ENCODE measurements at places on chromosomes 7 and 10.

GRCh38 chr7:55538538-55538937 is 33.8 kb downstream of the VOPP1 start:
- no peak for DNase-seq
- no peak overlapping the region for H3K4me3 ChIP-seq

DNA sequence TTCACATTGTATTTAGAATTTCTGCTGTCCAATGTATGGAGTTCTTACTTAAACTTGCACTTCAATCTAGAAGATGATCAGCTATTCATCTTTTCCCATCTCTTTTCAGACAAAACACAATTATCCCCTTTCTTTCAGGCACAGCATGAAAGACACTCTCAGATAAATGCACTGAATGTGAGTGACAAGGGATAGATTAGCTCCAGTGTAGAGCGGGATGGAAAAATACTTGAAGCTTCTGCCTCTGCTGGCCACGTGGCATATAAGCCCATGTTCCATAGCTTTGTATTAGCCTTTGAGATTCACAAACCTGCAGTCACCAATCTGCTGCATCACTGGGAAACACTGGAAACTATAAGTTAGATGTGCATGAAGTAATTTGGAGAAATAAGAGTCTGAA is 162.2 kb upstream of the FAM3C start:
- H3K36me3 ChIP-seq: no peaks in the 10 kb centered on the region
- H3K27me3 ChIP-seq: peaks cover 2% of the 10 kb centered on the region
- DNase-seq: no peak
- no peak overlapping the region for H3K27ac ChIP-seq
- no peak overlapping the region for H3K4me3 ChIP-seq

- peaks cover 4% of the 10 kb centered on the region for H3K4me1 ChIP-seq
- no peak overlapping the region for H3K27ac ChIP-seq
- DNase-seq: no peak
- no peaks in the 10 kb centered on the region for H3K36me3 ChIP-seq
- H3K4me3 ChIP-seq: no peak overlapping the region
Observed at GRCh38 chr7:106206826-106207541, 77.8 kb downstream of the NAMPT start.

GRCh38 chr10:22874189-22874854 is 53.5 kb upstream of the ARMC3 start:
- no peaks in the 10 kb centered on the region for H3K27me3 ChIP-seq
- no peak overlapping the region for H3K4me3 ChIP-seq
- DNase-seq: no peak

DNA sequence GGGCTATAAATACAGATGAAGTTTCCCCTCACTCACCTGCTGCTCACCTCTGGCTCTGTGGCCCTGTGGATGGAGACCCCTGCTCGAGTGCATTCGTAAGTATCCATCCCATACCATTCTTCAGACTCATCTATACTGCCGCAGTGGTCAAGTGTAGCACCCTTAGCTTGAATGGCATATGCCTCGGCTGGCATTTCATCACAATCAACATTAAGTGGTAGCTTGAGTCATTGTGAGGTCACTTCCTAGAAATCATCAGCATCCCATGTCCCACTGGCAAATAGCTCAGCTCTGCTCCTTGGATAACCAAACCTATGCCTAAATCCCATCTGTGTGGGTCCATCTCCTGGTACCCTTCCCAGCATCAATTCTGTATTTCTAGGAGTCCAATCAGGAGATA is 38.2 kb downstream of the MDH2 start:
- no peak overlapping the region for H3K4me3 ChIP-seq
- no peak overlapping the region for H3K27ac ChIP-seq
- no peak for DNase-seq
- H3K36me3 ChIP-seq: no peaks in the 10 kb centered on the region

DNA sequence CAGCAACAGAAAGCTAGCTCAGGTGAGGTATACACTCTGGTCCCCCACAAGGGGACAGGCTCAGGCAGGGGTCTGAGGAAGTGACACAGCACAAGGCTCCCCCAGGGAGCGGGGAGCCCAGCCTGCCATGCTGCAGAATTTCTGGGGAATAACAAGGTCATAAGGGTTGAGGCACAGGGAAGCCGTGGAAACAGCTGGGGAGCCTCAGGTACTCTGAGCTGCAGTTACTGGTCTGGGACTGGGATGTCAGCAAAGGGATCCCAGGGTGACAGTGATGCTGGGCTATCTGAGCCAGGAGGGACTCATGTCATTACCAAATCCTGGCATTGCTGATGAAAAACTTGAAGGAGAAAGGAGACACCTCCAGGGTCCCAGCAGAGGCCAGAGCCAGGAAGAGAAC is 64.4 kb upstream of the NANOS1 start:
- no peak for DNase-seq
- H3K4me3 ChIP-seq: no peak overlapping the region
- H3K36me3 ChIP-seq: no peaks in the 10 kb centered on the region
- H3K27ac ChIP-seq: no peak overlapping the region
- H3K4me1 ChIP-seq: no peaks in the 10 kb centered on the region
- H3K27me3 ChIP-seq: peaks cover 7% of the 10 kb centered on the region

DNA sequence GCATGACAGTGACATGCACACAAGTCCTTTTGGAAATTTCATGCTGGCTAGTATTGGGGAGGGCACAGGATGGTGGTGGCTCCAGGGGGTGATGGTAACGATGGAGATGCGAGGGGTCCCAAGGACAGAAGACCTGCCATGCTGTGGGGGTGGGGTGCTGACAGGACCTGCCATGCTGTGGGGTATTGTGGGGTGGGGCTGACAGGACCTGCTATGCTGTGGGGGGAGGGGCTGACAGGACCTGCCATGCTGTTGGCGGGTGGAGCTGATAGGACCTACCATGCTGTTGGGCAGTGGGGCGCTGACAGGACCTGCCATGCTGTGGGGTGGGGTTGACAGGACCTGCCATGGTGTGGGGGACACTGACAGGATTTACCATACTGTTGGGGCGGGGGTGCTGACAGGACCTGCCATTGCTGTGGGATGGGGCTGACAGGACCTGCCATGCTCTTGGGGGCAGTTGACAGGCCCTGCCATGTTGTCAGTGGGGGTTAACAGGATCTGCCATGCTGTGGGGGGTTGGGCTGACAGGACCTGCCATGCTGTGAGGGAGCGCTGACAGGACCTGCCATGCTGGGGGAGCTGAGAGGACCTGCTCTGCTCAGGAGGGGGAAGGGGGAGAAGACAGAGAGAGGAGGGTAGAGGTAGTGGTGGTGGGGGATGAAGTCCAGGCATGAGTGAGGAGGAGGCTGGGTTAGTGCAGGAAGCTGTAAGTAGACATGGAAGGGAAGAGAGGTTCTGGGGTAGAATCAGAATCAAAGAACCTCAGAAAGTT is 36.2 kb upstream of the RET start:
- peaks cover 1% of the 10 kb centered on the region for H3K4me1 ChIP-seq
- H3K4me3 ChIP-seq: no peak overlapping the region
- no peaks in the 10 kb centered on the region for H3K27me3 ChIP-seq
- no peaks in the 10 kb centered on the region for H3K36me3 ChIP-seq
- H3K27ac ChIP-seq: no peak overlapping the region

GRCh38 chr10:21315645-21316220 is 209.7 kb downstream of the SKIDA1 start:
- no peak overlapping the region for H3K27ac ChIP-seq
- no peak overlapping the region for H3K4me3 ChIP-seq
- H3K4me1 ChIP-seq: no peaks in the 10 kb centered on the region
- H3K27me3 ChIP-seq: no peaks in the 10 kb centered on the region

GRCh38 chr10:125231116-125231812 is 70.9 kb upstream of the CTBP2 start:
- H3K36me3 ChIP-seq: no peaks in the 10 kb centered on the region
- no peaks in the 10 kb centered on the region for H3K27me3 ChIP-seq
- H3K4me1 ChIP-seq: no peaks in the 10 kb centered on the region
- no peak for DNase-seq
- no peak overlapping the region for H3K27ac ChIP-seq

DNA sequence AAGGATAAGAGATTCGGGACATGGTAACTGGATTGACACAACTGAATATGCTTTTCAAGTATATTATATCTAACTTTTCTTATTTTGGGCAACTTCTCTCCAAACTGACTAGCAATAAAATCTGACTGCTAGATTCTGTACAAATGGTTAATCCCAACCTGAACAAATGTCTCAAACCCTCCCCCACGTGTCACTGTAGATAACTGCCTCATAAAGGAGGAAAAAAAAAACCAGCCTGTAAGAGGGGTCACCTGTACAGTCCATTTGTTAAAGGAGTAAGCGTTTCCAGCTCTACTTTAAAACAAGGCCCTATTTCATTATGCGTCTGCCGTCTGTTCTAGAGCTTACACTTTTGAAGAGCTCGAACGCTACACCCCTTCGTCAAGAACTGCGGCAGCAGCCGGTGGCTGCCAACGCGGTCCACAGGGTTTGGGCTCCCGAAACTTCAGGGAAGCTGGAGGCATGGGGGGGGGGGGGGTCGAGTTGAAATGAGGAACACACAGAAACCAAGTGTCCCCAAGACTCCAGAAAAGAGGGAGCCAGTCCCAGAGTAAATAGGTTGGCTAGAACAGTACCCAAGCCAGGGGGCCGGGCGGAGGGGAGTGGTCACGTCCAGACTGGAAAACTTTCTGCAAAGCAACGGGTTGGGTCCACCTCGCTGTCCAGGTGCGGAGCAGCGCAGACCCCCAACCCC is 492 bp downstream of the COG5 start:
- H3K27ac ChIP-seq: peak overlapping the region; percentile 87
- H3K4me1 ChIP-seq: peaks cover 61% of the 10 kb centered on the region
- no peak for DNase-seq

DNA sequence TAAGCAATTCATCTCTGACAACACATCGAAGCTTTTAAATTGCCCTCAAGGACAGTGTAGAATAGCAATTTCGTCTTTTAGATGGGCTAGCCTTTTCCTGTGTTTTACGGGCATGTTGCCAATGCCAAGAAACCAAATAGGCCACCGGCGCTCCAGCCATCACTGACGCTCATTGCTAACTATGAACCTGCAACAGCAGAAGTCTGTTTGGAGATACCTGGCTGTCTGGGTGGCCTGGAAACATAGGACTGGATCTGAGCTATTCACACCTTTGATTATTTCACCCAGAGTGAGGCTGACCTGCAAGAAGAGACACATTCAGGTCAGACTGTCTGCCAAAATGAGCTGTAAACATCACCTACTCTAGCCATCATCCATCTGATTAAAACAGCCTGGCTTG is 12.0 kb downstream of the KPNA7 start:
- H3K4me3 ChIP-seq: no peak overlapping the region
- H3K36me3 ChIP-seq: no peaks in the 10 kb centered on the region
- no peak for DNase-seq
- H3K27me3 ChIP-seq: no peaks in the 10 kb centered on the region

DNA sequence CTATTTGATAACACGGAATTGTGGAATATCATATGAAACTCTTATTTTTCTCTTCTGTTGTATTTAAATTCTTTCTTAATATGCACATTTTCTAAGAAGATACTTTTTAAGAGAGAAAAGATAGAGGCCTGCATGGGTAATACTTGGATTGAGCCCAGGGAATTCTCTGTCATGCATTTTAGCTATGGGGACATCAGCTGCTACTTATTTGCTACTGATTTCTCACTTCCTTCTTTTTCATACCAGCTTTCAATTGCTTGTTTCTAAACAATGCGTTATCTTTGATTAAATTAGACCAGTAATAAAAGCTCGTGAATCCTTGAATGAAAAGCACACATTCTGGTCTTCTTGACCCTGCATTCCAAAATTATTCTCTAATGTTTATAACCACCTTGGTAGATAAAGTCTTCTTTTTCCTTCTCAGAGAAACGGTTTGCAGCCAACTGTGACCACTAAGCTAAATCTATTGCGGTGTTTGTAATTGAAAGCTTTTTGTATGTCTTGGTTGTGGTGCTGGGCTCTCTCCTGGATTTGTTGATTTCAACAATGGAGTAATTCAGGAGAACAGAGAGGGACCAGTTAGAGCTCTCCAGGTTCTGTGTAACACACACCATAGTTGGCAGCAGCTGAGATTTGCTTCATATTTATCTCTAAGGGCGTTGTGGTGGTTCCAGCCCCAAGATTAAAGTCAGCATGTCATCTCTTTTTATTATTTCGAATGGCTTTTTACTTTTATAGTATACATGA is 139.3 kb downstream of the PPP1R9A start:
- no peaks in the 10 kb centered on the region for H3K36me3 ChIP-seq
- no peak overlapping the region for H3K27ac ChIP-seq
- no peak for DNase-seq
- no peaks in the 10 kb centered on the region for H3K27me3 ChIP-seq

DNA sequence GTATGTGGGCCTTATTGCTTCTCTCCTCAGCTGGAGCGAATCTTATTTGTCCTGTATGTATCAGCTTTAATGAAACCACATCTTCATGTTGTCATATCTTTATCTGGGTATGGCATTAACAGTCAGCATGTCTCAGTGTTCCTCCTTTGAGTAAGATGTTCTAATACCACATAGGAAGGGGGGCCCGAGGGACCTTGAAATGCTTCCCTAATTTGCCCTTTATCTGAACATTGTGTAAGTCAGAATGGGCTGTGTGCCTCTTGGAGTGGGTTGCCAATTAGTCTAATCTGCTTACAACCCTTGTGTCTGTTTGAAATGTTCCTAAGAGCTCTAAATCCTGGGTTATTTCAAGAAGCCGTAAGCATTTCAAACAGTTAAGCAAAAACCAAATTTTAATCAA is 623.8 kb downstream of the SUGCT start:
- H3K36me3 ChIP-seq: no peaks in the 10 kb centered on the region
- H3K4me3 ChIP-seq: no peak overlapping the region
- no peaks in the 10 kb centered on the region for H3K4me1 ChIP-seq
- no peak for DNase-seq
- no peak overlapping the region for H3K27ac ChIP-seq

- H3K27ac ChIP-seq: no peak overlapping the region
- DNase-seq: no peak
- H3K27me3 ChIP-seq: peaks cover 2% of the 10 kb centered on the region
- no peak overlapping the region for H3K4me3 ChIP-seq
- no peaks in the 10 kb centered on the region for H3K36me3 ChIP-seq
Observed at GRCh38 chr10:95267251-95267650, 23.6 kb downstream of the PDLIM1 start.

- DNase-seq: peak; percentile 51
- H3K36me3 ChIP-seq: no peaks in the 10 kb centered on the region
- no peak overlapping the region for H3K27ac ChIP-seq
- H3K4me3 ChIP-seq: no peak overlapping the region
Observed at GRCh38 chr10:122333037-122333436, 41.5 kb upstream of the PLEKHA1 start.

- no peaks in the 10 kb centered on the region for H3K4me1 ChIP-seq
- H3K27me3 ChIP-seq: no peaks in the 10 kb centered on the region
- H3K27ac ChIP-seq: no peak overlapping the region
Observed at GRCh38 chr7:2919256-2919655, 75.1 kb upstream of the GNA12 start.

GRCh38 chr10:6144406-6145165 is 55.8 kb downstream of the RBM17 start:
- H3K27me3 ChIP-seq: no peaks in the 10 kb centered on the region
- peak overlapping the region; percentile 83 for H3K4me3 ChIP-seq
- peaks cover 80% of the 10 kb centered on the region for H3K4me1 ChIP-seq
- peaks cover 13% of the 10 kb centered on the region for H3K36me3 ChIP-seq
- H3K27ac ChIP-seq: peak overlapping the region; percentile 86

GRCh38 chr7:51727441-51727840 is 410.8 kb upstream of the COBL start:
- H3K27ac ChIP-seq: no peak overlapping the region
- no peak for DNase-seq
- no peaks in the 10 kb centered on the region for H3K27me3 ChIP-seq
- no peak overlapping the region for H3K4me3 ChIP-seq
- H3K36me3 ChIP-seq: no peaks in the 10 kb centered on the region

GRCh38 chr10:24991298-24991697 is 24.7 kb downstream of the ENKUR start:
- no peak for DNase-seq
- peaks cover 3% of the 10 kb centered on the region for H3K27me3 ChIP-seq
- no peak overlapping the region for H3K27ac ChIP-seq
- H3K4me3 ChIP-seq: no peak overlapping the region
- no peaks in the 10 kb centered on the region for H3K36me3 ChIP-seq
- no peaks in the 10 kb centered on the region for H3K4me1 ChIP-seq
